CD4-positive, alpha-beta T cell treated with Interleukin-10 for 1 hour (primary cell): ENCODE measurements at places on chromosomes 2 and 18.

DNA sequence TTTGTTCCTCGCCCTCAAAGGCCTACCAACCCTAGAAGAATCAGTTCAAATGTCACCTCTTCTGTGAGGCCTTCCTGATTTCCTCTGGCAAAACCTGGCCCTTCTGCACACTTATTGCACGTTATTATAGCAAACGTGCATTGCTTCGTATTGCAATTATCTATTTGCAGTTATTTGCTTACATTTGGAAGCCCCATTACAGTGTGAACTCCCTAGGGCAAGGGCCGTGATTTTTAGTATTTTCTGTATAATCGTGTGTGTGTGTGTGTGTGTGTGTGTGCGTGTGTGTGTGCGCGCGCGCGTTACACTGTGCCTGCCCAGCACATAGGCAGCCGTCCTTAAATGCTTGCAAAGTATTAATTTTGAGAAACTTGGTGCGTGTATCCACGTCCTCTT lies 460 bp upstream of the SEMA4F start:
- DNase-seq, result no peak

DNA sequence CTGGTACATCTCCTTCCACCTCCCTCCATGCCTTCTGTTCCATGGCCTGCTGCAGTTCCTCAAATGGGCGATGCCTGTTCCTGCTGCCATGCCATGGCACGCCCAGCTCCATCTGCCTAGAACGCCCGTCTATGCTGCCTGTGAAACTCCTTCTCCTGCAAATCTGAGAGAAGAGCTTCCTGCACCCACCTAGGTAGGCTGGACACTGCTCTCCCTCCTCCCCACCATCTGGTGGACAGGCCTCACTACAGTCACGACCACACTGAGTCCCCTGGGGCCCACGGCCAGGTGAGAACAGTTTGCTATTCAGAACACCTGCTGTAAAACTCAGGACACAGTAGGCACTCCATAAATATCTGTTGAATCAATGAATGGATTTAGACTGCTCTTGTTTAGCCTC lies 92.4 kb downstream of the LAMA1 start:
- no peak for DNase-seq

DNA sequence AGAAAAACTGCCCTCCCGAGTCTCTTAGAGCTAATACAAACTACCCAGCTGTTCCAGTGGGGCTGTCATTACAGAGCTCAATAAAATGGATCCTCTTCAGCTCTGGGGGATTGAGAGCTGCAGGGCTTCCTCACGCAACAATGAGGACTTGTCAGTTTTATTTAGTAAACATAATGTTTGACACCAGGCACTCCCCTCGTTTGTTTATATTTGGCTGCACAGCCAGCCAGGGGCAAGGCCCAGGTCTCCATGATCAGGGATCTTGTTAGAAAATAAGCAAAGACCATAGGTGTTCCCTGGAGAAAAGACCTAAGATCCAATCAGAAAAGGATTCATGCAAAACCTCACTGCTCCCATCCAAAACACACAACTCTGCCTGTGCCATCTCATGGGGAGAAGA lies 158.2 kb downstream of the C1D start:
- no peak for DNase-seq

DNA sequence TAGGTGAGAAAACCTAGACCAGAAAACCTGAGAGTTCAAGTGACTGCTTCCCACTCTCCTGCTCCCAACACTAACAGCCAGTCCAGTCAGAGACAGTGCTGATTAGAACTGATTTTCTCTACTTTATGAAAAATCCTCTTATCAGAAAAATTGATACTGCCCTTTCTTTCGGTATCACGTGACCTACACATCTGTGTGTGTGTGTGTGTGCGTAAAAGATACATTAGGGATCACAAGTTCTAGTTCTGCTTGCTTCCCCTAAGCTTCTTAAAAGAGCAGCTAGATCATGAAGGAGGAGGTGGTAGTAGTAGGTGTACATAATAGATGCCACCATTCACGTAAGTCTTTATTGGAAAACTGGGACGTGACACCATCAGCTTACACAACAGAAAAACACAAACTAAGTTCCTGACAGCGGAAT lies 1.5 kb downstream of the ARL5A start:
- peak; percentile 34 for DNase-seq

GRCh38 chr2:66560683-66561082 lies 125.8 kb downstream of the MEIS1 start:
- no peak for DNase-seq

GRCh38 chr2:102385522-102385921 lies 29.9 kb downstream of the IL18R1 start:
- DNase-seq, result no peak

DNA sequence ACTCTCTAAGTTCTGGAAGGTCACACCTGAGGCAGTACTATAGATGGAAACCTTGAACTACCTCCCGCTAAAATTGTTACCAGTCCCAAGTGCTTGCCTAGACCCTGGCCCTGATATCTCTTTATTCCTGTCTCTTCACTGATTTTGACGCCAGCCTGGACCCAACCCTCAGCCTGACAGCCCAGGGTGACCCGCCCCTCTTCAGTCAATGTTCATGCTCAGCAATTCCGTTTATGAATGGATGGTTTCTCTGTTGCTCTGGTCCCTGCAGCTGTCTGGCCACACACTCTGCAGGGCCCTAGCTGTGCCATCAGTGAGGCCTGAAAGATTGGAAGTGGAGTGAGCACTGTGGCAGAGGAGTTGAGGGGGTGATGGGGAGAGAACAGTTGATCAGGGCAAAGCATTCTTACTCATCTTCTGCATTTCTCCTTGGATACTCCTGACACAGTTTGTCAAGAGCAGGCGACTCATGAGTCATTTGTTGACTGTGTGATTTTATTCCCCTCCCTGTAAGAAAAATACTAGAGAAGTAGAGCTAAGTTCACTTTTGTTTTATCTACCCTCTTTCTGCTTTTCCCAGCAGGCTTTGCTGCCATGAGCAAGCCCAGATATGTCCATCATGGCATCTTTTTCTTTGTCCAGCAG lies 46.0 kb downstream of the NPAS2 start:
- DNase-seq, result no peak

GRCh38 chr18:44424645-44425035 lies 256.0 kb upstream of the SETBP1 start:
- DNase-seq, result no peak

GRCh38 chr2:23904692-23905091 lies 22.2 kb downstream of the ATAD2B start:
- DNase-seq, result no peak

- DNase-seq, result no peak
These were observed 3.6 kb downstream of the DPP4 start for GRCh38 chr2:162070228-162070936.

DNA sequence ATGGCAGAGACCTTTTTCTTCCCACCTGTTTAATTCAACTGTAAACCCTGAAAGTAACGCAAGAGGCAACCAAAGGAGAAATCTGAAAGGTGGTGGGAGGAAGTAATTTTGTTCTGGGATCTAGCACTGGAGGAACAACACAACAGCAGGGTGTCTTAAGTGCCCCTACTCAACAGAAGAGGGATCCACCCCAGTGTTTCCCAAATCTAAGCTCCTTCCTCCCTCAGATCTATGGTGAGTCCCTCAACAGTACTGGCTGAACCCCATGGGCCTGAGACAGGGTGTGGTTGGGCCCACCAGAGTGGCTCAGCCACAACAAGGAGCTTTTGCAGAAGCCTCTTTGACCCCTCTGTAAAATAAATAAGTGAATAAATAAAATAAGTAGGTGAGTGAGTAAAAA lies 790.3 kb downstream of the ERBB4 start:
- DNase-seq, result no peak

DNA sequence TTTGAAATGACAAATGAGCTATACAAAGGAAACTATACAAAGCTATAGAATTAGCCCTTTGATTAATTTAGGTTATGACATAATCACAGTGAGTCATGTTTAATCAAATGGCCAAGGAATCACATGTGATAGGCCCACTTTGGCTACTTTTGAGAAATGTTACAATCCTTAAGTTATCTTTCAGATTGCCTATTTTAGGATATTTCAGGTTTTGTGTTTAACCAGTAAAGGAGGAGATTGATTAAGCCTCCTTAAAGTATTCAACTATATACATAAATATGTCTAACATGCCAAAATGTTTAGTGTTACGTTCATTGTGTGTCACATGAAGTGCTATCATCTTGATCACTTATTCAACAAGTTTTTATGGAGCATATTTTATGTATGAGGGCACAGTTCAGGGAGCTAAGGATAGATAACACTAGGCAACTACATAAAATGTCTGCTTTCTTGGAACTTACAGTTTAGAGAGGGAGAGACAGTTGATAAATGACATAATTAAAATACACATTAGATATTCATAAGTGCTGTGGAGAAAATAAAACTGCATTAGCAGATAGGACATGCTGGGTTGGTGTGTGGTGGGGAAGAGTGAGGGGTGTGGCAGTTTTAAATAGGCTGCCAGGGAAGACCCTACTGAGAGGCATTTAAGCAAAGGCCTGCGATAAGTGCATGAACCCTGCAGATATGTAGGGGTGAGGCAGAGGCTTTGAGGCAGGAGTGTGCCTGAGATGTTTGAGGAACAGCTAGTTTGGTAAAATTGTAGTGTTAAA lies 77.2 kb downstream of the LTBP1 start:
- DNase-seq, result no peak

GRCh38 chr2:120037995-120038541 lies 25.2 kb downstream of the EPB41L5 start:
- no peak for DNase-seq

GRCh38 chr2:72765997-72766609 lies 59.7 kb downstream of the EXOC6B start:
- DNase-seq, result no peak

DNA sequence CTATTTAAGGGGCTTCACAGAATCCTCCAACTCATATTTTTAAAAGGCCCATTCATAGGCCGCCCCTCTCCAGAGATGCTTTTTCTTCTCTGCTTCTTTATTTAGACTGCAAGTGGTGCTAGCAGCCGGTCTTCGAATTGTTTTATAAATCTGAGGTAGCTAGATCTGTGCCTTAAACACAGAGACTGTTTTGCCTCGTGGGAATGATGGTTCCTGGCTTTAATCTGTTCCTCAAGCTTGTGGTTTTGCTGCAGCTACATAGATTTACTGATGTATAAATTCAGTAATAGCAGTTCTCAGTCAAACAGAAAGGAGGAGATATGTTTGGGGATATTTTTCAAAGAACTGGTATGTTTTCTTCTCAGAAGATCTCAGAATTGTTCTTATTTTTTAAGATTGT lies 45.3 kb downstream of the TNFRSF11A start:
- no peak for DNase-seq

DNA sequence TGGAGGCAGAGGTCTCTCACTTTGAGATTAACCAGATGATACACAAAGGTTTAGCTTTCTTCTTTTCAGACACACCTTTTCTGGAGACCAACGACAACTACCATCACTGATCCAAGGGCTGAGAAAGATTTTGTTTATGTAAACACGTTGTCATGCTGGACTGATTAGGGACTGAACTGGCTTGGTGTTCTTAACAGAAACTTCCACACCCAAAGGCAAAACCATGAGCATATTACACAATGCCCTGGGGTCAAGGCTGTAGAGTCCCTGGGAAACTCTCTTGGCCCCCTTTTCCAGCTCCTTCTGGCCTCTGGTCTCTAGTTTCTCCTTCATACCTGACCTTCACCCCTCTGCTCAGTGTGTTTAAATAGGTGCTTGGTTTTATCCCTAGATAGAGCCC lies 447.0 kb upstream of the TCF4 start:
- DNase-seq, result no peak

DNA sequence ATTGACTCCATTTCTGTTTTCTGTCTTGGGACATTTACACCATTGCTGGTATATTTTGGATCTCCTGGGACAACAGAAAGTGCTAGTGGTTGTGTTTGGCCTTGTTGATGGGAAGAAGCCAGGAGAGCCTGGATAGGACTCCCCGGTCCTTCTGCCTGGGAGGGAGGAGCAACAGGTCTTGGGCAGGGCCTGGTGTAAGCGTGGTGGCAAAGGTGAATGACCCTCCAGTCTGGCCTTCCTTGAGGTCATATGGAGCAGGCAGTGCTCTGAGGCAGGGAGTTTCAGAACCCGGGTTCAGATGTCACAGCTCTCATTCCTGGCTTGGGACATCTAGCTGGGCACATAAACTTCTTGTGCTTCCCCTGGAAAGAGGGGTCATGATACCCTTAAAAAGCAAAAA lies 56.0 kb upstream of the RBM44 start:
- DNase-seq, result no peak

- no peak for DNase-seq
These were observed 53.5 kb upstream of the SMAD2 start for GRCh38 chr18:47983946-47984345.

DNA sequence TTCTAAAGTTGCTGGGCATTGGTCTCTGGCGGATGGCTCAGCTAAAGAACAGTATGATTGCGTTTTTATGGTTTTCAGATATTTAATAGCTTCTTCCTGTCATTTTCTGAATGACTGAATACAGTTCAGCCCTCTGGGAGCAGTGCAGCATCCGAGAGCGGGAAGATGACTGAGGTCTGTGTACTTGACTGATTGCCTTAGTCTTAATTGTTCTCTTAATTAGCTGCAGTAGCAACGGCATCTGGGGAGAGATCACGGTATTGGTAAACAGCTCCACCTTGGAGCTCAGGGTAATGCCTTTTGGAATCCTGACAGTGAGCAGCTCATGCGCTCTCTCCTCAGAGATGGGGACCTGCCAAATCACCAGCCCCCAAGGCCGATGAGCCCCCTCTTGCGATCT lies 481.4 kb upstream of the SPRED2 start:
- no peak for DNase-seq

DNA sequence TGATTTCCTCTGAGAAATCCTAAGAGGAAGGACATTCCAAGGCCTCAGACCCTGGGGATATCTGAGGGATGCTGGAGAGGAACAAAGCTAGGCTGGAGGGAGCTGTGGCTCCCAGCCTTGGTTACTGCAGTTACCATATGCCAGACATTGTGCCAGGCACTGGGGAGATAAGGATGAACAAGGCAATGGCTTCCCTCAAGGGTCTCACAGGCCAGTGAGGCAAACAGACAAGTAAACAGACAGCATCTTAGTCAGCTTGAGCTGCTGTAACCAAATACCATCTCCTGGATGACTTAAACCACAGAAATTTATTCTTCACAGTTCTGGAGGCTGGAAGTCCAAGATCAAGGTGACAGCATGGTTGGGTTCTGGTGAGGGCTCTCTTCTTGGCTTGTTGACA lies 91.8 kb downstream of the SKA1 start:
- no peak for DNase-seq

DNA sequence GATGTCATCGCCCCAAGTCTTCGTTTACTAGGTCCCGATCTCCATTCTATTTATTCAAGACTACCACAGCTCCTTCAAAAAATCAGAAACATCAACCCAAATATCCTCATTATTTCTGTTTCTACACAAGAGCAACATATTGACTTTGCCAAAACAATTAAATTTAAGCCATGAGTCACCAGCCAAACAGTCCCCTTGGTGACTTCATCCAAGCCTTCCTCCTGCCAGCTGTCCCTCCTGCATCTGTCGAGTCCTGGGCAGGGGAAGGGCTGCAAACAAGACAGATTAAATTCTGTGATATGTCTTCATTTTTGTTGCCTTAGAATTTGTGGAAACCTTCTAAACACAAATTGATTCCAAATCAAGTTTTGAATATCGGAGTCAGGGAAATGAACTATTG lies 110.3 kb downstream of the SP3 start:
- no peak for DNase-seq

GRCh38 chr2:200525066-200525465 lies 941 bp upstream of the SGO2 start:
- DNase-seq, result no peak
